Right kidney (tissue), 9 donors: ENCODE measurements at places on chromosomes 4 and X.

DNA sequence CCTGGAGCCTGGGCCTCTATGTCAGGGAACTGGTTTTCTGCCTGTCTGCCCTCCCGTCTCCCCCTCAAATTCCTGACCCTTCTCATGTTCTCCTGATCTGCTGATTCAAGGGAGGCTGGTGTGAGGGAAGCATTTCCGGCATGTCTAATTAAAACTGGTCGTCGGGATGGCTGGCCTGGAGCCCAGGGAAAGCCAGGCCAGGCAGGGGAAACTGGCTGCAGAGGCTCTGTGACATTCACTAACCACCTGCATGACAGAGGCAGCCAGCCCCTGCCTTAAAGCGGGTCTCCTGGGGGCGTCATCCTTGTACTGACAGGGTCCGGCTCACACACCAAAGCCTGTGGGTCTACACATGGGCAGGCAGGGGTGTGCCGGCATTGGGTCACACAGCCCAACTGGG is 35.2 kb downstream of the ABLIM2 start:
- peak; percentile 56 for DNase-seq

- no peak for DNase-seq
Measured at GRCh38 chrX:57265126-57265525, 21.4 kb upstream of the FAAH2 start.

- DNase-seq: no peak
Measured at GRCh38 chr4:52838729-52839586, 23.2 kb upstream of the RASL11B start.

GRCh38 chrX:19514791-19515614 is at the start of gene MAP3K15:
Gene MAP3K15 (minus strand): TSS chrX:19515508. CDS start chrX:19515261, 247 bp downstream.
- DNase-seq: peak; percentile 31

DNA sequence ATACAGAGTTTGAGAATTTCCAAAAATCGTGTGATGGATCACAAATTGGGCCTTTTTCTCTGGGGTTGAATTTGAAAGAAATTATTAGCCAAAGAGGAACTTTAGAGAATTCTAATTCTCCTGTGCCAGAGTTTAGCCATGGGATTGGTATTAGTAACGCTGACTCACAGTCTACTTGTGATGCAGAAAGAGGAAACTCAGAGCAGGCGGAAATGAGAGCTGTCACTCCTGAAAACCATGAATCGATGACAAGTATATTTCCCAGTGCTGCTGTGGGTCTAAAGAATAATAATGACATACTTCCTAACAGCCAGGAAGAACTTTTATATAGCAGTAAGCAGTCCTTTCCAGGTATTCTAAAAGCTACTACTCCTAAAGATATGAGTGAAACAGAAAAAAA is 64.9 kb downstream of the N4BP2 start:
- DNase-seq: no peak

DNA sequence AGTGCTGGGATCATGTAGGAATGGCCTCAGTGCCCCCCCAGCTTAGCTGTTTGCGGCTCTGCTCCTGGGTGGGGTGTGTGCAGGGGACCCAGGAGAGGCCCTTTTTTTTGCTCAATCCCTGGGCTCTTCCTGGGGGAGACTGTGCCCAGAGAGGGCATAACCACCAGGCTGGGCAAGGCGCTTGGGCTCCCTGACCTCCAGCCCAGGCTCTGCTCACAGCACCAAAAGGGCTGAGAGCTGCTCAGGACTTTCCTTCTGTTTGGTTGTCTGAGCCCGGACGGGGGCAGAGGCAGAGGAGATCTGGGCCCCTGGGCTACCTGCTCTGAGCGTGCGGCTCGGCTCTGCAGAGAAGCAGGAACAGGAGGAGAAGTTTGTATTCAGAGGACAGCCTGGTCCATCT is 64.7 kb downstream of the PSAPL1 start:
- no peak for DNase-seq

GRCh38 chrX:103730147-103730795 is 19.6 kb downstream of the TMEM31 start:
- no peak for DNase-seq

DNA sequence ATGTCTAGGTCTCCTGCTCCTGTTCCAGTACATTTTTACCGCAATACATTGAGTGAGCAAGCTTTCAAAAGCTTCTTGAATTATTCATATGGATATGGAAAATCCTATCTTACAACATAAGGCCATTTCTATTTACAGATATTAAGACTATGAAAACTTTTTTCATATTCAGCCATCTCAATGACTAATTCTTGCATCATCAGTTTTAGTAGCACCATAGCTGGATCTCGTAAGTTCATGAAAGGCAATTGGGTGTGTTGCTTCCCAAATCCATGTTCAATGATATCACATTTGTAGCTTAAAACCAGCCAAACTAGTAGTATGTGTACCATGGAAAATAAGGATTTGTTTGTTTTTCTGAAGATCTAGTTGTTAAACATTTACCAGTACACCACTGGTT is 118.3 kb upstream of the GABRA2 start:
- no peak for DNase-seq

- no peak for DNase-seq
Measured at GRCh38 chrX:16081357-16081756, 42.0 kb upstream of the GRPR start.

DNA sequence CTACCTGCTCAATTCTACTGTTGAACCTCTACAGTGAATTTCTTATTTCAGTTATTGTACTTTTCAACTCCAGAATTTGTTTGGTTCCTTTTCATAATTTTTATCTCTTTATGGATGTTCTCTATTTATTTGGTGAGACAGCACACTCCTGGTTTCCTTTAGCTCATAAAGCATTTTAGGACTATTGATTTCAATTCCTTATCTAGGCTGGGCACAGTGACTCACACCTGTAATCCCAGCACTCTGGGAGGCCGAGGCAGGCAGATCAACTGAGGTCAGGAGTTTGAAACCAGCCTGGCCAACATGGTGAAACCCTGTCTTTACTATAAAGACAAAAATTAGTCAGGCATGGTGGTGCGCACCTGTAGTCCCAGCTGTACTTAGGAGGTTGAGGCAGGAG is 57.7 kb downstream of the THOC2 start:
- DNase-seq: no peak

- DNase-seq: no peak
Measured at GRCh38 chr4:114658179-114658578, 59.6 kb downstream of the UGT8 start.

DNA sequence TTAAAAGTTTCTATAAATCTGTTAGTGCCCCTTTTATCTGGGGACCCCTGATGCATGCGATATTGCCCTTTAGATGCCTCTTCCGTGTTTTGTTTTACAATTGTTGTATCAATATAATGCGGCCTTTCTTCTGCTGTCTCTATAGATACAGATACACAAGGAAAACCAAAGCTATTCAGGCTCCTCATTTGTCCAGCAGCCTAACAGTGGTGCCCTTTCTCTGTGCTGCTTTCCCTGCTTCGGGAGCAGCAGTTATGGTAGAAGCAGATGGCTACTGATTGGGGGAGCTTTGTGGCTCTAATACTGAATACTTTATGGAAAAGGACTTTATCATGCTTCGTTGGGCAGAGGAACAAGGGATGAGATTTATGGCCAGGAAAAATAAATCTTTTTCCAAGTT is 10.6 kb upstream of the PRDM8 start:
- no peak for DNase-seq

- DNase-seq: no peak
Measured at GRCh38 chr4:123506011-123506695, 109.6 kb downstream of the SPRY1 start.

GRCh38 chr4:53711926-53712325 is 120.6 kb upstream of the LNX1 start:
- DNase-seq: no peak
